ENCODE measurements at places on chromosomes 11 and 22.

GRCh38 chr22:40498420-40499208 is 128.2 kb downstream of the SGSM3 start:
- DNase-seq, result no peak

DNA sequence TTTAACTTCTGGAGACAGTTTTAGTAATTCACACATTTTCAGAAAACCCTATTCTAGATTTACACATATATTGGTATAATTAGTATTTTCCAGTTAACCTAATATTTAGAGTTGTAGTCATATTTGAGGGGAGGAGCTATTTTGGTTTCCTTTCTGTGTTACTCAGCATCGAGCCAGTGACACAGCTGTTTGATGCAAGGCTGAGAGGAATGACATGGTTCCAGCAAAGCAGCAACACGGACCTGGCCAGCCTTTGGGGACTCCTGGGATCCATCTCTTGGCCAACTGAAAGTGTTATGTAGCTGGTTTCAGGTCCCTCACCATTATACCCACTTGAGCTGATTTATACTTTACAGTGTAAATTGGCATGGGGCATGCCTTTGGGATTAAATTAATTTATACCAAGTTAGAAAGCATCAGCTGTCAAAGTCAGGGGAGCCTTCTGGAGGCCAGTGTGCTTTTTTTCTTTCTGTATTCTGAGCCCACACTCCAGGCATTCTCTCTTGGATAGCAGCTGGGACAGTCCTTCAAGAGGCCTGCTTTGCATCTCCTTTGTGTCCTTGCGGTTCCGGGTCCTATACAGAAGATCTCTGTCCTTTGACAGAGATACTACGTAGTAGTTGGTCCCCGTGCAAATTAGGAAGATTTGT is 91.3 kb upstream of the SLC25A18 start:
- DNase-seq, result no peak

DNA sequence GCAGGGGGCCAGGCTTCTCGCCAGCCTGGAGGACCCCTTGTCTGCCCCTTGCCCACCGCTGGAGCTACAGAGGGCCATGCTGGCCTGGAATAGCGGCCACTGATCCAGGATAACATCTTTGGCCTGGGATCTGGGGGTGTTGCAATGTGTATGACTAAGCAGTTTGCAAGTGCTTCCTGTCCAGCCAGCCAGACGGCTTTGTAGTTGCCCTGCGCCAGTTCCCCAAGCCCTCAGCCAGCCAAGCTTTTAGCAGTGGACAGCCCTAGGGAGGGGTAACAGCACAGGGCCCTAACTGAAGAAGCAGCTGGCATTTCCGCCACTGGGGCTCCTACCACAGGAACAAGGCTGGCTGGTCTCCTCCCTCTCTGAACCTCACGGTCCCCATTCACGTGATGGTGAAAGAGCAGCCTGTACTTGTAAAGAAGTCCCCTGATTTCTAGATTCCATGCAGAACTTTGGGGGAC is 32.1 kb downstream of the UQCR10 start:
- no peak for DNase-seq

DNA sequence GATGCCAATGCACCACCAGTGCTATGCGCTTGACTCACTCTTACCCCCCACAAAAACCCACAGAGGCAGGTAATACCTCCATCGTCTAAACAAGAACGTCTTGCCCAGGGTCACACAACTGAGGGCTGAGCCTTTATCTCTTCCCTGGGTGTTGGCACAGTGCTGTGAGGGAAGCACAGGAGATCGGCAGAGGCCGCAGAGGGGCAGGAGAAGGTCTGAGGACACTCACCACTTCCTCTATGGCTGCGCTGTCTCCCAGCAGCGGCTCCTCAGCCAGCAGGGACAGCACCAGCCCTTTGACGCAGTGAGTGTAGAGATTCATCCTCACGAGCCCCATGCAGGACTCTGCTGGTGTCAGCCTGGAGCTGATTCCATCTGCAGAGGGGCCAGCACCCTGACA is 19.9 kb downstream of the HPS4 start:
- DNase-seq, result no peak

DNA sequence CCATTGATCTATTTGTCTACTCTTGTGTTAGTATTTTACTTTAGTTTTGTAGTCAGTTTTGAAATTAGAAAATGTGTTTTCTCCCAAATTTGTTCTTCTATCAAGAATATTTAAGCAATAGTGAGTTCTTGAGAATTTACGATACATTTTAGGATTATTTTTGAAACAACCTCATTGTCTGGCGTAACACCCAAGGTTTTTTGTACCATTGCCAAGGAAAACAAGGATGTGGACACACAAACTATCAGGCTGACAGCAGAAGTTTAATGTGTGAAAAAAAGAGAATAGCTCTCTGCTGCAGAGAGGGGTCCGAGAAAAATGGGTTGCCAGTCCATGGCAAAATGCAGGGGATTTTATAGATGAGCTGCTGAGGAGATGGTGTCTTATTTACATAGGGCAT is 865.1 kb upstream of the CNTN5 start:
- DNase-seq, result no peak

DNA sequence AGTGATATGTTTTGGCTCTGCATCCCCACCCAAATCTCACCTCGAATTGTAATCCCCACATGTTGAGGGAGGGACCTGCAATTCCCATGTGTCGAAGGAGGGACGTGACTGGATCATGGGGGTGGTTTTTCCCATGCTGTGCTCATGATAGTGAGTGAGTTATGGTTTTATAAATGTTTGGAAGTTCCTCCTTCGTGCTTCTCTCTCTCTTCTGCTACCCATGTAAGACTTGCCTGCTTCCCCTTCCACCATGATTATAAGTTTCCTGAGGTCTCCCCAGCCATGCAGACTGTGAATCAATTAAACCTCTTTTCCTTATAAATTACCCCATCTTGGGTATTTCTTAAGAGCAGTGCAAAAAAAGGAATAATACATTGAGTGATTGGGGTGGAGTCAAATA is 7.3 kb upstream of the CEP295 start:
- DNase-seq, result no peak

GRCh38 chr11:12727563-12728211 is 53.5 kb downstream of the TEAD1 start:
- no peak for DNase-seq

Measured in stimulated activated CD4-positive, alpha-beta T cell treated with anti-CD3 and anti-CD28 coated beads, TNF-alpha, amount 100 ng/mL, for 48 hours (primary cell).